ENCODE measurements at places on chromosomes 12 and 14.

- no peak for DNase-seq
Observed at GRCh38 chr12:72547573-72547972, 275.4 kb downstream of the TRHDE start.

- DNase-seq = no peak
Observed at GRCh38 chr12:25734529-25735180, 181.6 kb upstream of the LMNTD1 start.

DNA sequence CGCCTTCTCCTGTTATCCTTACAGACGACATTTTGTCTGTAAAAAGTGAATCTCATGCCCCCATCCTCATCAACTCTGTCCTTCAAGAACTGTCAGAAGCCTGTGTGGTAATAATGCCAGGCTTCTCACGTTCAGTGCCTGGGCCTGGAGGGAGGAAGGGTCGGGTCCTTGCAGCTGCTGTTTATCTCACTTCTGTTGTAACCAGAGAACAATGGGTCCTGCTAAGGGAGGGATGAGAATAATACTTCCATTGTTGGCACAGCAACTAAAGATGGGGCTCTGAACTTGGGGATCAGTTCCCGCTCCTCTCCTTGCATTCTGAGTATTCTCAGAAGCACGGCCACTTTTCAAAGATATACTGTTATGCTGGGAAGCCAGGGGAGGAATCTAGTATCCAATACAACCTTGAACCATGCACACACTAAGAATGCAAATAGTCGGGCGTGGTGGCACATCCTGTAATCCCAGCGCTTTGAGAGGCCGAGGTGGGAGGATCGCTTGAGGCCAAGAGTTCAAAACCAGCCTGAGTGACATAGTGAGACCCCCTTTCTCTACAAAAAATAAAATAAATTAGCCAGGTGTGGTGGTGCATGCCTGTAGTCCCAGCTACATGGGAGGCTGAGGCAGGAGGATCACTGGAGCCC lies 38.8 kb upstream of the NINJ2 start:
- no peak for DNase-seq

DNA sequence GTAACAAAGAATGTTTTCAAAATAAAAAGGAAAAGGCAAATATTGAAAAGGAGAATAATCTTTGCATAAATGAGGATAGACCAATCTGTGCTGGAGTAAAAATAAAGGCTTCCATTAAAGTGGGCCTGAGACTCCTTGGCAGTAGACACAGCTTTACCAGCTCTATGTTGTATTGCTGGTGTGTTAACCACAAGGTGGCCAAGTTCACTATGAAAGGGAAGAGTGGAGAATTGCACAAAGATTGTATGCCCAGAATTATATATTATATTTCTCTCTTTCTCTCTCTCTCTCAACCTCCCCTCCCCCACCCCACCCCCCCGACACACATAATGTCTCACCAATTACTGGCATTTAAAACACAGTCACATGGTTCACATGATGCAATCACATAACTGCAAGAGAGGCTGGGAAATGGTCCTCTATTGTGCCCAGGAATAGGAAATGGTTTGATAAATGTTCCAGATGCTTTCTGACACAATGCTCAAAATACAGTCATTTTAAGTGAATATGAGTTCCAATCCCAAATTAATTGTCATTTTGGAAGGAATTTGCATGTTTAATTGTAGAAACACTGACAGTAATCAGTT lies 222.6 kb upstream of the SYT1 start:
- DNase-seq = no peak

DNA sequence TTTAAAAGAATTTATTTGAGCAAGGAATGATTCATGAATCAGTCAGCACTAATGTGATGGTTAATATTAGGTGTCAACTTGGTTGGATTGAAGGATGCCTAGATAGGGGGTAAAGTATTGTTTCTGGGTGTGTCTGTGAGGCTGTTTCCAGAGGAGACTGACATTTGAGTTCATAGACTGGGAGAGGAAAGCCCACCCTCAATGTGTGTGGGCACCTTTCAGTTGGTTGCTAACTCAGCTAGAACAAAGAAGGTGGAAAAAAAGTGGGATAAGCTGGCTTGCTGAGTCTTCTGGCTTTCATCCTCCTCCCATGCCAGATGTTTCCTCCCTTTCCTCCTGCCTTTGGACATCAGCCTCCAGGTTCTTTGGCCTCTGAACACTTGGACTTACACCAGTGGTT lies 47.2 kb downstream of the TESPA1 start:
- no peak for DNase-seq

DNA sequence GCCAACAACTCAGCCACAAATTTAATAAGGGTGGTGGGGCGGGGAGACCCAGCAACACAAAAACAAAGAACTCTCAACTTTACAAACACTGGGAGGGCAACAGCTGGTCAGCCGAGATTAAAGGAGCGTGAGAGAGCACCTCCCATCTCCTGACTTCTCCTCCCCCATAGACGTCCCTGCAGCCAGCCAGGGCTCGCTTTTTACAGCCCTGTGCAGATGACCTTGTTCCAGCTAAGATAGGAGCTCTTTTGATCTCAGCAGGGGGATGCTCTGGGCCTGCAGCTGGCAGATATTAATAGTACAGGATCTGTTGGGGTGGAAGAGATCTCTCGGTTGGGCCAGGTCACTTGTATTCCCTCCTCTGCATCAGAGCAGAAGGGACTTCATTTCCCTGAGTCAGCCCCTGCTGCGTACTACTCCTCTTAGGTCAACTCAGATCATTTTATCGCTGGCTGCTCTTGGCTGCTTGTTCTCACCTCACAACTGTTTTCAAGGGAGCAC lies 475.8 kb downstream of the RAD51B start:
- no peak for DNase-seq

GRCh38 chr12:75444429-75445136 lies 36.0 kb upstream of the GLIPR1 start:
- DNase-seq = no peak

- DNase-seq = no peak
Observed at GRCh38 chr14:32896979-32897697, 41.5 kb upstream of the NPAS3 start.

DNA sequence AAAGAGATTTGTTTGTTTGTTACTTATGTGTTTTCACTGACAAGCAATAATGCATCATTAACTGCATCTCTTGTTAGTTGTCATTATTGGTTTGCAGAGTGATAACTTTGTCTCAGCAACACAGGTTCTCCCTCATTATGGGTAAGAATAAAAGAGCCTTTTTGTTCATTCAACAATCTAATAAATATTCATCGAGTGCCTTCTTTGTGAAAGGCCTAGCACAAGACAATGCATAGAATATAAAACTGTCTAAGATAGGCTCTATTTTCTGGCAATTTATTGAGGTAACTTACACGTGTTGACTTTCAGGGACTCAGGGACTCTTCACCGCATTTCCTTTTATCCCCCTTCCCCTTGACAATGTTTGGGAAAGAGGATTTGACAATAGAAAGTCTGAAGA lies 95.5 kb upstream of the KRR1 start:
- DNase-seq = no peak

- DNase-seq = peak; percentile 27
Observed at GRCh38 chr12:58081488-58081887, 140.1 kb downstream of the ATP23 start.

DNA sequence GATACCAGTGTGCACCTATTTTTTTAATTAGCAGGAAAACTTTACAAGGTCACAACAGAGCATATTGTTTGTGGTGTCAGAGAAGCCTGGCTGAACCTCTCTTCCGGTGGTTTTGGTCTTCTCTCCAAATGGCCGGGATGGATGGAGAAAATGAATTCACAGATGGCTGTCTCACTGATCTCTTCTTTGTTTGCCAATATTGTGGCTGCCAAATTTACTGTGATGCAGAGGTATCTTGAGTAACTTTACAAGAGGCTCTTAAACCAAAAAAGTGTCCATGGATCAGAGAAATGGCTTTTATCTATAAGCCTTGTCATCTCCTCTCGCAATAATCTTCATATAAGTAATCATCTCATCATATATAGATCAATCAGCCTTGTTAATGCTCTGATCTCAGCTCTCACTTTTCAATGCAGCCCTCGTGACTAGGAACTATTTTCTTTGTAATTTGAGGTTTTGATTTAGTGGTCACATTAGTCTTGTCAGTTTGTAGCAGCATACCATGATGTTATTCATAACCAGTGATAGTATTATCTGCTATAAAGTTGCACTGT lies 308.1 kb downstream of the EGLN3 start:
- no peak for DNase-seq

- DNase-seq = no peak
Observed at GRCh38 chr12:102043928-102044327, 17.9 kb downstream of the WASHC3 start.

- DNase-seq = peak; percentile 85
Observed at GRCh38 chr12:30694412-30695198, 1.1 kb downstream of the IPO8 start.

- no peak for DNase-seq
Observed at GRCh38 chr14:85527445-85528035, 2.4 kb upstream of the FLRT2 start.

DNA sequence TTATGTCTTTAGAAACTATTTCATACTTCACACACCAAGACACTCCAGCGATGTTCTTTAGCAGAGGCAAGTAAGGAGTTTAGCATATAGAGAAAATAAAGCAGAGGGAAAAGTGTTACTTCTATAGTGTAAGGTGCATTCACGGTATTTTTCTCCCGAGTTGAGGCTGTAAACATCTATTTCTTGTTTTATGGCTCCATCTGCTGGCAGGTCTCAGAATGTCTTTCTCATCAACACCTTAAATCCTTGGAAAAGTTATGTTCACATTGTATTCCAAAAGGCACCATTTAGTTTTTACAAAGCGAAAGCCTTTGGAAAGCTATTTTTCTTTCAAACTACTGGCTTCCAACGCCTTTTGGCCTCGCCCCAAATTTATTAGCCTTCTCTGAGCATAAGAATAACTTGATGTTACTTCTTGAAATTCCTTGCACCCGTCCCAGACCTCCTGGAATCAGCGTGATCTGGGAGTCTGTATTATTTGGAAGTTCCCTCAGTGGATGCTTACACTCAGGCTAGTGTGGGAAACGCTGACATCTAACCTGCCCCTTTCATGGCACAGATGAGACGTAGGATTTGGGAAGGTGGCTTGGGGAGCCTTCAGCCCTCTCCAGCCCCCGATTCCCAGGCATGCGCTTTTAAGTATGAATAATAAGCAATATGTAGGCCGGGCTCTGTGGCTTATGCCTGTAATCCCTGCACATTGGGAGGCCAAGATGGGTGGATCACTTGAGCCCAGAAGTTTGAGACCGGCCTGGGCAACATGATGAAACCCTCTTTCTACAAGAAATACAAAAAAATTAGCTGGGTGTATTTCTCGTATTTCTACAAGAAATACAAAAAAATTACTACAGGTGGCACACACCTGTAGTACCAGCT lies 1.9 kb upstream of the PIWIL1 start:
- peak; percentile 78 for DNase-seq

DNA sequence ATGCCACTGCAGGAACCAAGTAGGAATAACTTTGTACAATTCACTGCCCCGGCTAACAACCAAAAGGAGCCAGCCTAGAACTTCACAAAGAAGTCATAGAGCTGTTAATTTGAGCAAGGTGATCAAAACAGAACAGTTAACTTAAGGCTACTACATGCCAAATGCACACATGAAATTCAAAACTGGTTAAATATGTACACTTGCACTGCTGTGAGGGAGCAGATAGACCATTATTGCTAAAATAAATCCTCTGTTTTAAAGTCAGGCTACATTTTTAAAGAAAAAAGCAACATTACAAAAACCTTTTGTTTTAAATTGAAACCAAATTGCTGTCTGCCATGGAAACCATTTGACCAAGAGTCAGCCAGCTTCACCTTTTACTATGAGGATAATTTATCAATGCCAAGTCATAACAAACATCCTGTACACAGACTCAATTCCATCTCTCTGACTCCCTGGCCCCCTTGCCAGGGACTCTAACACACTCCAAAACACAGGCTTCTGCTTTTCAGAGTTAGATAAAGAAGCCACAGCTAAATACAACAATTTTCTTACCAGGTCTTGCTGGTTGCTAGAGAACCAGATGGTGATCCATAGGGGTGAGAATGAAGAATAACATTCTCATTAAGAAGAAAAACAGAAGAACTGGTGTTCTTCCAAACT lies 84.0 kb downstream of the LRP6 start:
- no peak for DNase-seq

DNA sequence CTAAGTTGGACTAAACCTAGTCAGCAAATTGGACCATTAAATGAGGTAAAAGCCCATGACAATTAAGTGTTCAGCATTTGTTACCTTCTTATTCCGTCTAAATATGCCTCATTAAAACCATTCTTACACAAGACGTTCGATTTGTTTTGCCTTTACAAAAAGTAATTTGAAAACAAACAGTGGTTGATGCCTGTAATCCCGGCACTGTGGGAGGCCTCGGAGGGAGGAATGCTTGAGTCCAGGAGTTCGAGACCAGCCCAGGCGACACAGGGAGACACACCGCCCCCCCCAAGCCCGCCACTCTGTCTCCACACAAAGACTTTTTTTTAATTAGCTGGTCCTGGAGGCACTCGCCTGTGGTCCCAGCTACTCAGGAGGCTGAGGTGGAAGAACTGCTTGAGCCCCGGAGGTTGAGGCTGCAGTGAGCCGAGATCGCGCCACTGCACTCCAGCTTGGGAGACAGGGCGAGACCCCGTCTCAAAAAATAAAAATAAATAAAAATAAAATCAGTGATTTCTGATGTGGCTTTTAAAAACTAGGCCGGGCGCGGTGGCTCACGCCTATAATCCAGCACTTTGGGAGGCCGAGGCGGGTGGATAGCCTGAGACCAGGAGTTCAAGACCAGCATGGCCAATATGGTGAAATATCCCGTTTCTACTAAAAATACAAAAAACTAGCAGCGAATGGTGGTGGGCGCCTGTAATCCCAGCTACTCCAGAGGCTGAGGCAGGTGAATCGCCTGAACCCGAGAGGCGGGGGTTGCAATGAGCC lies 856 bp upstream of the EIF4B start:
- DNase-seq = peak; percentile 12

- DNase-seq = no peak
Observed at GRCh38 chr14:64246688-64247087, 47.5 kb downstream of the ESR2 start.

DNA sequence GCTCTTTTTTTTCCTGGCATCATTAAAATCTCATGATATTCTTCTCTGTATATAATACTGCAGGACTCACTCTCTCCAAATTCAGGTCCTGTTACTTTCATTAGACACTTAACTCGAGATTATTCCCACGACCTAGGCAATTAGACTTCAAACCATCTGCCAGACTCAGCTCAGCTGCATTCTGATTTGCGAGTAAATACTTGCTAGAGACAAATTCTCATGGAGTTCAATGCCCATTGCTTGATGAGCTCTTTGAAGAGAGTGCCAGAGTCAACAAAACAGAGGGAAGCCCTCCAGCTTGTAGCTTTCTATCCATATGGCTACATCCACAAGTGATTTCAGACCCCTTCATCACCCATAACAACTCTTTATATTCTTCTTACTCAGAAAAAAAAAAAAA lies 88.3 kb downstream of the GTF2A1 start:
- DNase-seq = no peak
